ENCODE measurements at places on chromosomes 2 and 18.

GRCh38 chr2:126303113-126303512 lies 352.8 kb upstream of the GYPC start:
- no peak for DNase-seq

DNA sequence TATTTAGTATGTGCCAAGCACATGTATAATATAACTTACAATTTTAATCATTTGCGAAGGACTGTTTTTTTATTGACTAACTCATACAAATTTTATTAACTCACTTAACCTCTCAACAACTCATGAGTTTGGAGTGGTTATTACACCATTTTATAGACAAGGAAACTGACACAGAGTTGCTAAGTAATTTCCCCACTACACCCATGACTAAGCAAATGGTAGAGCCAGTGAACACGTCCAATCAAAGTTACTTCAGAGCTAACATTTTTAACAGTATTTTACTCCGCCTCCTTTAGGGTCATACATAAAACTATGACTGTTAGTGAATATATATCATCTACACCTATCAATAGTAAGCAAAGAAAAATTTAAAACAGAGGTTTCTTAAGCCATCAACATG lies 556.7 kb upstream of the FSIP2 start:
- DNase-seq, result no peak

GRCh38 chr2:71100195-71100964 lies 29.6 kb downstream of the MCEE start:
- peak; percentile 47 for DNase-seq

GRCh38 chr2:183522489-183523266 lies 398.4 kb downstream of the NUP35 start:
- DNase-seq, result no peak

DNA sequence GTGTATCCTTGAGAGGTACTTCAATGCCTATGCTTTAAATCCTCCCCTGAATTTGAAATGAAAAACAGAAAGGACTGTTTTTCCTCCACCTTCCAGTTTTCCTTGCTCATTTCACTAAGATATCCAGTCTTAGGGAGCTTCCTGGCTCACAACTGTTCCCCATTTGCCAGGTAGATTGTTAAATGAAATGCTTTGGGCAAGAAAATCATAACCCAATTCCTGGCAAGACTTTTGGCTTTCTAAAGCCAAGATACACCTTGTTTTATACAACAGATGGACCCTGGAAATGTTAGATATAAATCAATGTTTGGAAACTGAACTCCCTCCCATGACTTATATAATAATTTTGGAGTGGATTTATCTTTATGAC lies 3.6 kb upstream of the CHMP3 start:
- DNase-seq, result no peak

GRCh38 chr18:13676471-13676870 lies 49.9 kb downstream of the FAM210A start:
- DNase-seq, result no peak

- no peak for DNase-seq
These were observed 26.9 kb downstream of the ACADL start for GRCh38 chr2:210198326-210198725.

GRCh38 chr2:42249284-42249683 lies 80.1 kb downstream of the EML4 start:
- DNase-seq, result no peak

GRCh38 chr2:231877533-231878456 lies 48.4 kb downstream of the NPPC start:
- DNase-seq, result no peak

GRCh38 chr2:7492719-7493118 lies 575.5 kb downstream of the RNF144A start:
- no peak for DNase-seq

DNA sequence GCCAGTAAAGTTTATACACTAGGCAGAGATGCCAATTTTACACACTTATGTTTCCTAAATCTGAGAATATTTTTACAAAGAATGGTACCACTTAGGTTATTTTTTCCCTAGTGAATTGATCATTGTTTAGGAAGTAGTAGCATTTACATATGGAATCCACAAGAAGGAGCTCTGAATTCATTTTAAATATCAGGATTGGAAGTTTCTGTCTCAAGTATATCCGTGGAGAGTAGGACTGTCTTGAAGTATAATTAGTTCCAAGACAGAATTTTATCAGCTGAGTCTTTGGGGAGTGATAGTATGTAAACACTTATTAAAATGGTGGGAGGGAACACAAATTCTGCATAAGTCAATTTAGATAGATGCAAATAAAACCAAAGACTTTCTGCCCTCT lies 82.3 kb upstream of the FAM98A start:
- DNase-seq, result peak; percentile 35

DNA sequence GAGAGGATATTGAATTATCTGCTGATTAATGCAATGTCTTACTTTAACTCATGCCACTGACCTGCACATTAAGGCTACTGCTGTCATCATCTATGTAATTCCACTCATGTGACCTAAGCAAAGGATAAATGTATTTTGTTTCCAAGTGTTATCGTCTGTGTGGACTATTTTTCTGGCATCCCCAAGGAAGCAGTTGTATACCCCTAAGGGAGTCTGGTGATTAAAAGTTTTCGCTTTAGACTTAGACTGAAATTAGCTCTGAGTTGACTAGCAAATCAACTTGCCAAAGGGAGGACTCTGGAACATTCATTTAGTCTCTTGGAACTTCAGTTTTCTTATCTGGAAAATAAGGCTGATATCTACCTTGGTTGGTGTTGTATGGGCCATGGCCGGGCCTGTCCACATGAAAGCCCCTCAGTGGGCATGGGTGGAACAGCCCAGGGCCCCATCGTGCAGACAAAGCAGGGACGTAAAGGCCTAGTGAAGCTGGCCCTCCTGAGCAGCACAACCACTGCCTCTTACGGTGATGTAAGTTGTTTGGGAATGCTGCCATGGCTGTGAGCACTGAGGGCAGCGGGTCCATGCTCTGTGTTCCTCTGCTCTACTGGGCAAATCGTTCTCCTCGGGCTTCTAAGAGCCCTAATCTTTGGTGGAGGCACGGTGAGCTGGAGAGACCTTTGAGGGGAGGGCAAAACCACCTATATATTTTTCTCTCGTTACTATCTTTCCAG lies 144.4 kb upstream of the RNF152 start:
- DNase-seq, result no peak

GRCh38 chr2:182530636-182531035 lies 103.8 kb upstream of the PDE1A start:
- no peak for DNase-seq

- no peak for DNase-seq
These were observed 198.7 kb downstream of the CCDC85A start for GRCh38 chr2:56382466-56382865.

- no peak for DNase-seq
These were observed 345.1 kb downstream of the DYSF start for GRCh38 chr2:71798266-71799012.

DNA sequence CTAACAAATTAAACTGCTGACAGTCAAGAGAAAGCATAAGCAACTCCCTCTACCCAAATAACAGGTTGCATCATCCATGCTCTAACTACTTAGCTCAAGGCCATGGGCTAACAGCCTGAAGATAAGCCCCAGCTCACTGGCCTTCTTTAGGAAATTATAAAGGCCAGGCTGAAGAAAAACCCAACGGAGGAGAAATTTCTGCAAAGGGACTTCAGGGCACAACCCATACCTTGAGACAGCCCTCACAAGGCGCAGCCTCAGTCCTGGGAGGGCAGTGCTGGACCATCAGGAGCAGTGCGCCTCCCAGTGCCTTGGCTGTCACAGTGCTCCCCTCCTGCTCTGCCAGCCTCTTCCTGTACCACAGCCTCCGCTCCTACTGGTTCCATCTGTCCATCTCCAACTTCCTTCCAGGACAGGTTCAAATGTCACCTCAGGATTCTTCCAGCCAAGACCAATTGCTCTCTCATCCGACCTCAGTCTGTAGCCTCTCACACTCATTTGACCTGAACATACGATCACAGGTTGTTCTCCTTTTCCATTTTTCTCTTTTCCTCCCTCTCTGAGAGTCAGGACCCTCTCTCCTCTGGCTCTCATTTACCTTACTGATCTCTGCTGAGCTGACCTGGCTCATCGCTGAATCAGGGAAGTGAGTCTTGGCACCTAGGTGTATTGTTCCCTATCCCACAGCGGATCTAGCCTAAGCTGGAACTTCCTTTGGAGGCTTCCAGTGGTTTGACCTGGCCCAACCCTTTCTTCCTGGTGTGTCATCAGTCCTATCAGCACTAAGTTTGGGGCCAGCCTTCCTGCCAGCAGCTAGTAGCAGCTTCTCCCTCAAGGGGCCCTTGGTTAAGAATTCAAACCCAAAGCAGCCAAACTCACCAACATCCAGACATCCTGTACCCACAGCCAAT lies 1.9 kb downstream of the MCFD2 start:
- no peak for DNase-seq

GRCh38 chr18:70663141-70663540 lies 374.3 kb downstream of the SOCS6 start:
- DNase-seq, result no peak
